IMR-90 (cell line): ENCODE measurements at places on chromosomes 5 and 9. TPM values are rescaled to one million over a fixed set of nuclear protein-coding genes. Genes with fewer than 3 reads are reported as not detected.

ADCY2 gene
- total RNA-seq, result not detected in 2 replicates

IL4 gene
- total RNA-seq, result not detected in 2 replicates

ADRA1B gene
- 0.18 and 0.56 TPM in 2 replicates for total RNA-seq

ANKRD18B gene
- 13.4 and 14.7 TPM in 2 replicates for total RNA-seq

ANKRD31 gene
- under 0.01 TPM in 2 replicates for total RNA-seq

SV2C gene
- not detected in 2 replicates for total RNA-seq
